ENCODE measurements at places on chromosomes 2 and 18.

DNA sequence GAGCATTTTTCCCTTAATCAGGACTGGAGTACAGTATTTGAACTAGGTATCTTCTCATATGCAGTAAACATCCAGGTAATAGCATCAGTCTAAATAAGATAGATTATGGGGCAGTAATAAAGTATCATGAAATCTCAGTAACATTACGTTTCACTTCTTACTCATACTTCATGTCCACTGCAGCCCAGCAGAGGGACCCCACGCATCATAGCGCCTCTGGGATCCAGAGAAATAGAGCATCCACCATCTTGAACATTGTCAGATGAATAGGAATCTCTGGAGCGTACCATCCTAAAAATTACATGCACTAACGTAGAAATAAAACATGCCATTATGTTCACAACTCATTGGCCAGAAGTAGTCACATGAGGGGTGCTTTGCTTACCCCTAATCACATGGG lies 499.0 kb downstream of the CPS1 start:
- DNase-seq: no peak

- DNase-seq: no peak
These were observed 273.6 kb downstream of the PAX3 start for GRCh38 chr2:222024932-222025880.

DNA sequence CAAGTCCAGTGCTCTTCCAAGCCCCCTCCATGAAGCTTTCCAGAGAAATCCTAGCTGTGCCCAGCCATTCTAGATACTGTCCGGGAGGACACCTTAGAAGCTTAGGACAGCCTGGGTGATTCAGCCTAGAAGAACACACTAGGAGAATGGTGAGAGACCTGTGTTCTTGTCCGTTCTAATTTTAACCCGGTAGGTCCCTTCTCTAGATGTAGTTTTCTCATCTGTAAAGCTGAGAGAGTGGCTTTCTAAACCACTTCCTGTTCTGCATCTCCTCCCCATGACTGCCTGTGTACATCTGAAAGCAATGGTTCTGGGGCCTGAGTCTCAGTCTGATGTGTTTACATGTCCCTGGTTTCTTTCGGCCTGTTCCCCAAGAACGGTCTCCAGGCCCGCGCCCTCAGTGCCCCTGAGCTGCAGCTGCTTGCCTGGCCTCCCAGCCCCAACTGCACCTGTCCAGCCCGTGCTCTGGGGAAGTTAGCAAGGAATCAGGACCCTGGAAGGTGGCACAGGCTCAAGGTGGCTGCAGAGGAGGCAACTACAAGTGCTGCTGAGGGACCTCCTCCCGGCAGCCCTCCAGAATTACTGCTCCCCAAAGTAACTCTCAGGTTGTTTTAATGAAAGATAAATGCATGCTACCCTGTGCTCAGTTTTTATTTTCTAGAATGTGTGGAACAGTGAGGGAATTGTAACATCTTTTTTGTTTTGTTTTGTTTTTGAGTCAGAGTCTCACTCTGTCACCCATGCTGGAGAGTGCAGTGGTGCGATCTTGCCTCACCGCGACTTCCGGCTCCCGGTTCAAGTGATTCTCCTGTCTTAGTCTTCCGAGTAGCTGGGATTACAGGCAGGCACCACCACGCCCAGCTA lies 105.9 kb downstream of the LBH start:
- peak; percentile 15 for DNase-seq

GRCh38 chr2:236965021-236965840 lies 120.5 kb upstream of the COPS8 start:
- no peak for DNase-seq

- no peak for DNase-seq
These were observed 500.2 kb downstream of the EIPR1 start for GRCh38 chr2:2877427-2877826.

- DNase-seq: no peak
These were observed 212.9 kb upstream of the STON1 start for GRCh38 chr2:48316753-48317750.

GRCh38 chr2:201931951-201932350 lies 101.7 kb upstream of the FZD7 start:
- DNase-seq: no peak

DNA sequence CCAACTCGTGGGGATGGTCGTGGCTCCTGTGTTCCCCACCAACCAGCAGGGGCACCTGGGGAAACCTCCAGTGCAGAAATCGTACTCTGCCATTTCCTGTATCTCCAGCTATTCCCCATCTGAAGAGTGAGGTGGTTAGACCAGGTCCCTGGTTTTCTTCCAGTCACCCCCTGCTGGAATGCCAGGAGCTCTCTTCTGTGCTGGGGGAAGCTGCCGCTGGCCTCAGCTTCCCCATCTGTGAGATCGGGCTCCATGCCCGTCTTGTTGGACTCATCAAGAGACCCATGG lies 119.7 kb downstream of the INHBB start:
- DNase-seq: no peak

DNA sequence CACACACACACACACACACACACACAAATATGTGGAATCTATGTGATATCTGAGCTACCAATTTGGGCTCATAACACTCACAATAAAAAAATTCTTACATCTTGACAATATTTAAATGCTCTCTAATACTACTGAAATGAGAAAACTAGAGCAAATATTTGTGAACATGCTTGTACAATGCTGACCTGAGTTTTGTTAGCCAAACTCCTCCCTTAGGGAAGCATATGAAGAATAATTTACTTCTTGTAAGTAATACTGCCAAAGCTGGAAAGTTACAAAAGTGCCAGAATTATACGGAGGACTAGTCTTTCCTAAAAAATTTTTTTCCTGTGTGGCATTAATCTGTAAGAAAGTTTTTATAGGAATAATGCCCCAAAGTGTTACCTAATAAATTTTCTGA lies 18.5 kb downstream of the MBD2 start:
- DNase-seq: no peak

DNA sequence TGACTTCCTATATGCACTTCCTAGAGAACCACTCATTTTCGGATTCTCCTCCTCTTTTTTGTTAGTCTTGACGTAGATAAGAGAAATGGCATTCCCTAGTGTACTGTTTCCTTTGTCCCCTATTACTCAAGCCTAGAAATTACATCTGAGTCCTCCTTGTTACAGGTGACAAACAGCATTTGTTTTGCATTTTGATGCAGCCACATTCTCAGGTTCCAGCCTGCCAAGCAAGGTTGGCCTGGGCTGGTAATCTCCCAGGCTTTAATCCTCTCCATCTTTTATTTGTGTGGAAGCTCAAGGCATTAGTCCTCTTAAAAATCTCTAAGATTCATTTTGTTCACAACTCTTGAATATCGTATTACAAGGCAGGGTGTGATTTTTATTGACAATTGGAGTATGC lies 318.0 kb upstream of the NRP2 start:
- no peak for DNase-seq

DNA sequence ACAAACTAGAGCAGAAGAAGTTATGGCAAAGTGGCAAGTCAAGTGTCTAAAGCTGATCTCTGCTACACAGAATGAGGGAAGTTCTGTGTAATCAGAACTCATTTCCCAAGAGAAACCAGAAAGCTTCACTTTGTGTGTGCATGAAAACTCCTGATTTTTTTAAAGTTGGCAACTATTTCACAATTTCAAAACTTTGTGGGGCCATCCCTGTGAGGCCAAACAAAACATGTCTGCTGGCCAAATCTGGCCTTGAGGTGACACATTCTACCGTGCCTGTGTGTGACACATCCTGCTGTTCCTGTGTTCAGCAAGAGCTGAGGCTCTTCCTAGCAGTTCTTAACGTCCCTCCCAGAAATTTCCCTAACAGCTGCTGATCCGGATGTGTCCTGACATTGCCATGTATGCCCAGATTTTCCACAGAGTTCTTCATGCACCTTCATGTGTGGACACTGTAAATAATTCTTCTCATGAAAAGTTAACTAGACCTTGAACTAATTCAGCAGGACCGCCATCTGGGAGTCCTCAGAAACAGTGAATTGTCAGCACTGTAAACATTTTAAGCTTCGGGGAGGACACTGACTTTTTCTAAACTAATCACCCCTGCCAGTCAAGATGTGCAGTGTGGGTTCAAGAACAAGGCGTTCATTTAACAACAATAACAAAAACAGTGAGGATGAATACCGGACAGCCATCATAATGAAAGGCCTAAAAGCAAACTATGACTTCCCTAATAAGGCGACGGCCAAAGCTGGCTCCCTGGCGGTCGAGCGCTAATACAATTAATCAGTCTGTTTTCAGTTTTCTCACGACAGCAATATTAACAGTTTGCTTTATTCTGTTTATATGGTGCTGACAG lies 99.0 kb downstream of the PLEKHM3 start:
- DNase-seq: no peak

- DNase-seq: no peak
These were observed 42.2 kb upstream of the EPHA4 start for GRCh38 chr2:221614274-221614673.

DNA sequence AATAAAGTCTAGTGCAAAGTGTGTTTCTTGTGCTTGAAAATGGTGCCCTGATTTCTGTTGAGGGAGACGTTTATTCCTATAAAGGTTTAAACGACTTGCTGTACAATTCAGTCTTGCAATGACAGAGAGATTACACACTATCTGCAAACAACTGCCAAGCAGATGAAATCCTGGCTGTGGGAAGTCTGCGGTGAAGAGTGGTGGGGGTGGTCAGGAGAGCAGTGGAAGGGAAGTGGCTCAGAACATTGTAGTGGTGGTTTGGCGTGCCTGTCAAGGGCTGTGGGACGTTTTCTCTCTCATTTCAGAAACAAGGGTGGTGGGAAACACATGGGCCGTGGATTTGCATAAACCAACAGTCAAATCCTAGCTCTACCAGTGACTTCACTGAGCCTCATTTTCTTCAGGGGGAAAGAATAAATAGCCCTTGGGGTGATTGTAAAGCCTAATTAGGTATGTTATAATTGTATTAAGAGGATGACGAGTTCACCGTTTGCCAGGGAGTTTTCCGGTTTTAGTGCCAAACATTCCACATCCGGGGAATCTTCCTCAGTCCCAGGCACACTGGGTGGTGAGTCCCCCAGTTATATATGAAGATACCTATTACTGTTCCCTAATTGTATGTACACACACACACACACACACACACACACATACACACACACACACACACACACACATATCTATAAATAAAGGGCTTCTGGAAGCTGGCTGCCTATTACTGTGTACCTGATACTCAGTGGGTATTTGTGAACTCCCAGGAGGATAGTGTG lies 115.0 kb downstream of the SPTBN1 start:
- DNase-seq: no peak

GRCh38 chr2:102782933-102783332 lies 21.1 kb downstream of the TMEM182 start:
- DNase-seq: no peak

DNA sequence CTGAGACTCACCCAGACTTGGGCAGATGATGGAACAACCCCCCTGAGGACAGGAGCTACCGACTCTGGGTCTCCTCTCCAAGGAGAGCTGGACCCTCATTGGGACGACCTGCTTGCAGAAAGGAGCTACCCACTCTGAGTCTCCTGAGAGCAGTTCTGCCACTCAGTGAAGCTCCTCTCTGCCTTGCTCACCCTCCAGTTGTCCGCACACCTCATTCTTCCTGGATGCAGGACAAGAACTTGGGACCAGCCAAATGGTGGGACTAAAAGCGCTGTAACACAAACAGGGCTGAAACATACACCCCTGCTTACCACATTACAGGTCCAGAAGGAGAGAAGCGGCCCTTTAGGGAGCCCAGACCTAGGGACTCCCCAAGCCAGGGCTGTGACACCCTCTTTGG lies 124.9 kb upstream of the CCDC150 start:
- DNase-seq: no peak

GRCh38 chr2:206379266-206379665 lies 64.1 kb upstream of the ADAM23 start:
- DNase-seq: no peak

GRCh38 chr2:150787353-150788093 lies 300.1 kb upstream of the RND3 start:
- DNase-seq: no peak

DNA sequence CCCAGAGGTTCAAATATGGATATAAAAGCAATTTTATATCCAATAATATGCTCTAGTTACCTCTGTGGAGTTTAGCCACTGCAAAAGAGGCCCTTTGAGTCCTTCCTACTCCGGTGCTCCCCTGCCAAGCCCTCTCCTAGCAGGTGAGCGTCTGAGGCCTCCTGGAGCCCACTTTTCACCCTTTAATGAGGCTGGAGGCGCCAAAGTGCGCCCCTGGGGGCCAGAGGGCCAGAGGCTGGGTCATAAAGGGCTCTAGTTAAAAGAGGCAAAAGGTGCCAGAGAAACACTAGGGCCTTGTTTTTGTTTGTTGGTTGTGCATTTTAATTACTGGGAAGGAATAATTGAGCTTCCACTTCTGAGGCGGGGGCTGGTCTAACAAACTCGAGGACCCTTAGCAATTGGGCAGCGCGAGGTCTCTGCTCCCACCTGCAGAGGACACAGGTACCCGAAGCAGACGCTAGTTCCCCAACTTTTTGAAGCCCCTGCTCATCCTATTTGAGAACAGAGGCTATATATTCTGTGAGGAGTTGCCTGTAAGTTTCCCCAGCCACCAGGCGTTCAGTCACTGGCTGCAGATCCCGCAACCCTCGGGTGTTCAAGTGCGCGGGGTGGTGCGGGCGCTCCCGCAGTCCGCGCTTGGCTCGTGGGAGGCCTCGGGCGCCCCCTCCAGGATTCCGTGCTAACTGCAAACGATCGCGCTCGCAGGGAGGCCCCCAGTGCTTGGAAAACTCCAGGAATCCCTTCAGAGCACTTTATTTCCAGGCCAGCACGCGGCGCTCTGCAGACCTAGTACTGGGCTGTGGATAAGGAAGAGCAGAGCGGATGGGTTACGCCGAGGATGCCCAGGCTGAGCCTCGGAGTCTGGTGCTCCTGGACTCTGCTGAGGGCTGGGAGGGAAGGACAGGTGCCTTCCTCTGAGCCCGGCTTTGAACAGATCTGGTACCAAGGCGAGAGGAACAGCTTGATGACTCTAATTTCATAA lies 14.1 kb downstream of the MSGN1 start:
- no peak for DNase-seq

DNA sequence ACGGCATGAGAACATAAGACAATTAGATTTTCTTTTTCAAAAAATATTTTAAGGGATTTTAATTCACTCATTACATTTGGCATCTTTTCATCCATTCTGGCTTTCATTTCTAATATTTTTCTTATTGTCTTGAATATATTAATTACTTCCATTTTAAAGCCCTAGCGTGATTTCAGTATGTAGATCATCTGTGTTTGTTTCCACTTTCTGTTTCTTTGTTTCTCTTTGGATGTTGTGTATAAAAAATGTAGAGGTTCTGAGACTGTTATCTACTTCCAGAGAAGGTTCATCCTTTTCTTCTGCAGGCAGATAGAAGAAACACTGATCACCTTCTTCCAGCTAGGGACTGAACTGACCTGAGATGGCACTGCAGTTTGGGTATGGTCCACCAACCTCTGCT lies 664.4 kb upstream of the SLC39A10 start:
- DNase-seq: no peak

DNA sequence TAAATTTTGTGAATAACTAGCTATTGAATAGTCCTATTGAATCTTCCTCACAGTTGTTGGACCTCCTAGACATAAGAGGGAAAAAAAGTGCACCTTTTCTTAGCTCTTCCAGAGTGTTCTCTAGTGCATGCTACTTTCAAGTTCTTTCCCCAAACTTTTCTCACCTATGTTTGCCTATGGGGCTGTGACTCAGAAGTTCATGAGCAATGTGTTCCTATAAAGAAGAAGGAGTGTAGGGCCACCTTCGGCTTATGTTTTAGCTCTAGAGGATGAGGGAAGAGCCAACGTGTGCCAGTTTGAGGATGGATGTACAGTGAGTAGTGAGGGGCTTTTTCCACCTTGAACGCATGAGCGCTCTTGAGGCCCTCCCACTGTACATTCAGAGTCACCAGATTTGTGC lies 27.0 kb upstream of the HNMT start:
- DNase-seq: no peak

GRCh38 chr2:18151237-18151636 lies 272.8 kb downstream of the KCNS3 start:
- no peak for DNase-seq

- no peak for DNase-seq
These were observed 12.7 kb downstream of the CCNYL1 start for GRCh38 chr2:207724113-207724512.

Data from KG1 (cell line).